ENCODE measurements at places on chromosomes 16 and 17.

DNA sequence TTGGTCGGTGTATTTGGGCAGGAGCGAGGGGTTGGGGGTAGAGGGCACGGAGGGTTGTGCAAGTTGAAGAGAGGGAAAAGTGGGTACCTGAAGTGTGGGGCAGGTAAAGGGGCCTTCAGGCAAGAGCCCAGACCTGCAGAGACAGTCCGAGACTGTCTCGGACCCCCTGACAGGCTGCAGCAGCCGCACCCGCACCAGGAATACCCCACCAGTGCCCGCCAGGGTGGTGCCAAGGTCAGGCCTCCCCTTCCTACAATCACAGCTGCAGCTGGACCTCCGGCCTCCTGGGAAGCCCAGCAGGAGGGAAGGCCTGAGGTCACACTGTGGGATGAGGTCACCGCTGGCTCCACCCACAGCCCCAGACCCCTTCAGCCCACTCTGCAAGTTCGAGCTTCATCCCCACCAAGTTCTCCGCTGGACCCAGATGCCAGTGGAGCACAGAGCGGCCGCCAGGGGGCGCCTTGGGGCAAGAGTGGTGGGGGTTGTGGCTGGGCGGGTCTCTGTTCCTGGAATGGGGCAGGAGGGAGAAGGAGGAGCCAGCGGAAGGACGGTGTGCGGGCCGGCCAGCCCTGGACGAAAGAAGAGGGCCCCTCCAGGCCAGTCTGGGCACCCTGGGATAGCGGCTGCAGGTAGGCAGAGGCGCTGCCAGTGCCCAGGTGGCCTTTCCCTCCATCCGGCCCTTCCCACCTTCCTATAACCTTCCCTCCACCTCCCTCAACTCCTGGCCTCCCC, at the start of gene HSD3B7:
Gene HSD3B7 (plus strand): TSS at position 539 of the 732 bp plus-strand sequence. CDS start 452 bp downstream, outside the sequence.
- DNase-seq = peak; percentile 90

GRCh38 chr17:67528751-67529436, 151.8 kb downstream of the PITPNC1 start:
- no peak for DNase-seq

DNA sequence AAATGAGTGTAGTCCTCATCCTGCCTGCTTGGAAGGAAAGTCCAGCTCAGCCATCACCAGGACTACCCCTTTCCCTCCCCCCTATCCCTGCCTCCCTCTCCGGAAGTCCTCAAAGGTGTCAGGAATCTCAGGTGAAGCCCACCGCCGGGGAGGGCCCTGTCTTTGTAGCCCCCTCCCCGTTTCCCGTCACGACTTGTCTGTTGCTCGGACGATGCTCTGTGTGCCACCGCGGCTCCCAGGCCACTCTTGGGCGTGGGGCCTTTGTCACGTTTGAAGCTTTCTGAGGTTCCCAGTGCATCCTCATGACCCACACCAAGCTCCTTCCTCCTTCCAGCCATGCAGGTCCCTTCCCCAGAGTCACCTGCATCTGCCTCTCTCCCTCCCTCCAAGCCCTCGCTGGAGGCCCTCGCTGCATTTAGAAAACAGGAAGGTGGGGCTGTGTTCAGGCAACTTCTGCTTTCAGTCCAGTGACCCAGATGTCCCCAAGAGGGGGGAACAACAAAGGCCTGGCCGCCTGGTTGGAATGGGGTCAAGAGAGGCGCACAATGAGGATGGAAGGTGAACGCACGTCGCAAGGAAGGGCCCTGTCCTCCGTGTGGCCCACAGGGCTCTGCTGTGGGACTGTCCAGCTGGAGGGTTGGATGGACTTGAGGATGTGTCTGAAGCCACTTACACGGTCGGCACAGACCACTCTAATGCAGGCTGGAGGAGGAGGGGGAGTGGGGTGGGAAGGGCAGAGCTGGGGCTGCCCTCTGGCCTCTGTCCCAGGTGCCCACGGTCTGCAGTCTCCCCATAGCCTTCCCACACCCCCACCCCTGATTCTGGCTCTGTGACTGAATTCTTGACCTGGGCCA, 59.9 kb downstream of the OR1D5 start:
- DNase-seq = no peak

GRCh38 chr17:76716839-76717215, 6.1 kb upstream of the MXRA7 start:
- no peak for DNase-seq

DNA sequence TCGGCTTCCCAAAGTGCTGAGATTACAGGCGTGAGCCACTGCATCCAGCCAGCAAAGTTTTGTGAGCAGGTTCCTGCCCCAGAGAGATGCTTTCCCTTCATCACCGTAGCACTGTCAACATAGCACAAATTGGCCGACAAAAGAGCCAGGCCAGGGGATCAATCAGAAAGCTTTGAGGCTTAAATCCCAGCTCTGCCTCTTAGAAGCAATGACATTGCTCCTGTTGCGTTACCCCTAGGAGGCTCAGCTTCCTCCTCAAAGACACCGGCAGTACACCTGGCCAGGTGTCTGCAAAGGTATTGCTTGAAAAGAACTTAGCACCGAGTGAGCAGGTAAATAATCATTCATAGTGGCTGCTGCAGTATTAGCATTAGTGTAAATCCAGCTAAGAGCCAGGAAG, 86.5 kb downstream of the NDE1 start:
- DNase-seq = no peak

GRCh38 chr16:51051671-51052070, 99.4 kb downstream of the SALL1 start:
- no peak for DNase-seq

- DNase-seq = no peak
These were observed 45.2 kb upstream of the MAP3K14 start for GRCh38 chr17:45361976-45362375.

GRCh38 chr17:73291260-73291801, 20.5 kb downstream of the CDC42EP4 start:
- no peak for DNase-seq

GRCh38 chr17:49691677-49692191, 13.8 kb upstream of the SPOP start:
- DNase-seq = no peak

DNA sequence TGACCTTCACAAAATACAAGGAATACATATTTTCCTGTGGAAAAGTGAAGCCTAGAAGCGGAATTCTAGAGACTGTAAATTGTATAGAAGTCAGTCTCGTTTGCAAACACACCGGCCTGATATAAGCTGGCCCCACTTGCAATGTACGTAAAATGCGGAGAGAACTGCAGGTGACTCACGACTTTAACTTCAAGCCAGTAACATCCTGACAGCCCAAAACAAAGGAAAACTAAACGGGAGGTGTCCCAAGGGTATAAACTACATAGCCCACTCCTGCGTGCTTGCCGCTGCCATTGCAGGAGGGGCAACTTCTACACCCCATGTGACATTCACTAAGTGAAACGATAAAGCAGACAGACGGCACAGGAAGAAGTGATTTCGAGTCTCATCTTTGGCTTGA, 101.6 kb downstream of the CYTH1 start:
- no peak for DNase-seq

DNA sequence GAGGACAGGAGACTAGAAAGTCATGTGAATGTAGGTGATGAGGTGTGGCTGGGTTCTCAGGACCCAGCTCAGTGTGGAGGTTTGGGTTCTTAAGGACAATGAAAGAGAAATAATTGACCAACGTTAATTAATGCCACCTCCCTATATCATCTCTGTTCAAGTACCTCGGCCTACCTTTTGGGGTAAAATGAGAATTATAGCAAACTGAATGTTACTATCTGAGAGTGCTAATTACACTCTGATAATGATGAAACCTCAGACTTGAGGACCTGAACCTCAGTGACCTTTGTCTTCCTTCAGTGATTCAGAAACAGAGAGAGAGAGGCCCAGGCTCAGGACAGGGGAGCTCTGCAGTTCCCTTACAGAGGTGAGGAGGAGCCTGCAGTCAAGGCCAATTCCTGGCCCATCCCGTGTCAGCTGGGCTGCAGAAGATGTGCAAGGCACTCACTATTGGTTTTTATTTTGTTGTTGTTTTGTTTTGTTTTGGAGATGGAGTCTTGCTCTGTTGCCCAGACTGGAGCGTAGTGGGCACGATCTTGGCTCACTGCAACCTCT, 57.3 kb downstream of the SALL1 start:
- no peak for DNase-seq

DNA sequence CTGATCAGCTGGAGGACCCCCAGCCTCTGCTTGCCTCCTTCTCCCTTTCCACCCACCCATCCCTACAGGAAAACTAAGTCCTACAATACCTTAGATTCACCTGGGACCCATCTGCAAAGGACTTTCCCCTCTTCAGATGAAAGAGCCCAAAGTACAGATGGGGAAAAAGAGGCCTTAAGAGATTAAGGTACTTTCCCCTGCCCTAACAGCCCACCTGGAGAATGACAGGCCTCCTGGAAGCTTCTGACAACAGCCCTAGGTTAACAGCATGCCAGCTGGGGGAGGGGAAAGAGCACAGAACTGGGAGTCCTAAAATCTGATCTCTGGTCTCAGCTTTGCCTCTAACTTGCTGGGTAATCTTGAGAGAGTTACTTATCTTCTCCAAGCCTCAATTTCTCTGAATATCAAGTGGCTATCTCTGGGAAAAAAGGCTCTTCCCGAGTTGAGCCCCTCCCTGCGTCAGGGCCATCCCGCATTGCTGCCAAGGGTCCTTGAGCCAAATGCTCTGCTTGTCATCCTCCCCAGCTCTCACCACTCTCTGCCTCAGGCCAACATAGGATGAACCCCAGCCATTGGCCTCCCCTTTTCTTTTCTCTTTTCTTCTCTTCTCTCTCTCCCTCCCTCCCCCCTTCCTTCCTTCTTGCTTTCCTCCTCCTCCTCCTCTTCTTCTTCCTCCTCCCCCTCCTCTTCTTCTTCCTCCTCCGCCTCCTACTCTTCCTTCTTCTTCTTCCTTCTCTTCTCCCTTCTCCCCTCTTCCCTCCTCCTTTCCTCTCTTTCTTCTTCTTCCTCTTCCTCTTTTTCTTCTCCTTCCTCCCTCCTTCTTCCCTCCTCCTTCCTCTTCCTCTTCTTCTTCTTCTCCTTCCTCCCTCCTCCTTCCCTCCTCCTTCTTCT, 22.5 kb upstream of the SP6 start:
- no peak for DNase-seq

GRCh38 chr17:73551759-73552158, 92.5 kb downstream of the SDK2 start:
- no peak for DNase-seq
